ENCODE measurements at places on chromosomes 16 and 17. TPM values are rescaled to one million over a fixed set of nuclear protein-coding genes. Genes with fewer than 3 reads are reported as not detected.

DNA sequence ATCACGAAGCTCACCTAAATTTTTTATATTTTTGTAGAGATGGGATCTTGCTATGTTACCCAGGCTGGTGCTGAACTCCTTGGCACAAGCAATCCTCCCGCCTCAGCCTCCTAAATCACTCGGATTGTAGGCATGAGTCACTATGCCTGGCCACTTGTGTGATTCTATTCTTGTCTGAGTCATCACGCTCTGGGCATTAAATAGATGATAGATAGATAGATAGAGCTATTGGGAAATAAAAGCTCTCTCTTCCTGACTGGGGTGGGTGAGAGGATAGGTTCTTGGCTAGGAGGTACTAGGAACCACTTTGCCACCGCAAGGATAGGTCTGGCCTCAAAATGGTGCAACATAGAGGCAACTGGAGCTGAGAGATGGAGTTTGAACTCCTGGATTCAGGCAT is 21.4 kb upstream of the CACNG3 start:
- DNase-seq, result no peak

DNA sequence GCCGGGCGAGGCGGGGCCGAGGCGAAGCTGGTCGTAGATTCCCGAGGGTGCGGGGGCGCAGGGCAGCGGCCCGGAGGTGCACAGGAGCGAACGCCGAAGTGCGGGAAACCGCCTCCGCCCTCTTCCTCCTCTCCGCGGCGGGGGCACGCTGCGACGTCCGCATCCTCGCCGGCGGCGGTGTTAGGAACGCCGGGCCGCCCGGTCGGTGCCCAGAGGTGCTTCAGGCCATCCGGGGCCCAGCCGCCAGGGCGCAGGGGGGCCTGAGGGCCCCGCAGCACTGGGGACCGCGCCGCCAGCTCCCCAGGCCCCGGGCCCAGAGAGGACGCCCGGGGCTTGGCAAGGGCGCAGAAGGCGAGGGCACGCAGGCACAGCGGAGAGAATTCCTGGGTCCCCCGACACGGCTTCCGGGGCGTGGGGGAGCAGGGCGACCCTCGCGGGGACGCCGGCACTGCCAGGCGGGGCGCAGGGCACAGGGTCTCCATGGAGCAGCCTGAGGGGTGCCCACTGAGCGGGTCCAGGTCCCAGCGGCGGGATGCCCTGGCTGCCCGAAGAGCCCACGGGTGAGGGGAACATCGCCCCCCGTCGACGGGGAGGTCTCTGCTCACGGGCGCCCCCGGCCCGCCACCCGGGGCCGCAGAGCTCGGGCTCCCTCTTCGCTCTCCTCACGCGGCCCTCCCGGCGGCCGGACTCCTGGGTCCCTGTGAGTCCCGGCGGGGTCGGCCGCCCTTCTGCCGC is 576 bp downstream of the EPOP start:
- DNase-seq, result no peak

DNA sequence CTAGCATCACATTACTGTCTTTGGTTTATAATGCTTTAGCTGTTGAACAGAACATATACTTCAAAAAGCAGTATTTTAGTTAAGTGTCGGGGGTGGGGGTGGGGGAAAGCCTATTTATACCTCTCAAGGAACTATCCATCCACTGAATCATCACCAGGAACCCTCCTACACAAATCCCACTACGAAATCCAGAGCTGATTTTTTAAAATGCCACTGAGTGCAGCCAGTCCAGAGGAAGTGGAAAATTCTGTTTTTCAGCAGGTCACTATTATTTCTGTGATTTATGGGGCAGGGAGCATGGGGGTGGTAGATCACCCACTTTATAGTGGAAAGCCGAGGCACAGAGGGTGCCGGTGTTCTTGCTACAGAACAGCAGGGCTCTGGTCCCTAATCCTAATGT is 284.1 kb downstream of the SOX9 start:
- DNase-seq, result no peak

Gene SMPD3
- 40.6 TPM for total RNA-seq

DNA sequence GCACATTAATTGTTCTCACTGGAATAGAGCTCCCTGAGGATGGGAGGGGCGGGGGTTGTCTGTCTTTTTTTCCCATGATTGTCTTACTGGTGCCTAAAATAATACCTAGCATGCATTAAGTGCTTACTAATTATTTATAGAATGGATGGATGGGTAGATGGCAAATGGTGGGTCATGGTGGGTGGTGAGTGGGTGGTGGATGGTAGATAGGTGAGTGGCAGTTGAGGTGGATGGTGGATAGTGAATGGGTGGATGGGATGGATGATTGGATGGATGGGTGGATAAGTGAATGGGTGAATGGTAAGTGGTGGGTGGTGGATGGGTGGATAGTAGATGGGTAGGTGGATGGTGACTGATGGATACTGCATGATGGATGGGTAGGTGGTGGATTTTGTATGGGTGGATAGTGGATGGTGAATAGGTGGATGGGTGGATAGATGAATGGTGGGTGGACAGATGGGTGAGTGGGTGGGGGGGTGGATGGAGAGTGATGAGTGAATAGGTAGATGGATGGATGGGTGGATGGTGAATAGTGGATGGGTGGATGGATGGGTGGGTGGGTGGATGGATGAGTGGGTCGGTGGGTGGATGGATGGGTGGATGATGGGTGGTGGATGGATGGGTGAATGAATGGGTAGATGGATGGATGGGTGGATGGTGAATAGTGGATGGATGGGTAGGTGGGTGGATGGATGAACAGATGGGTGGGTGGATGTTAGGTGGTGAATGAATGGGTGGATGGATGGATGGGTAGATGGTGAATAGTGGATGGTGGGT is 51.6 kb downstream of the RBFOX3 start:
- DNase-seq, result no peak

DNA sequence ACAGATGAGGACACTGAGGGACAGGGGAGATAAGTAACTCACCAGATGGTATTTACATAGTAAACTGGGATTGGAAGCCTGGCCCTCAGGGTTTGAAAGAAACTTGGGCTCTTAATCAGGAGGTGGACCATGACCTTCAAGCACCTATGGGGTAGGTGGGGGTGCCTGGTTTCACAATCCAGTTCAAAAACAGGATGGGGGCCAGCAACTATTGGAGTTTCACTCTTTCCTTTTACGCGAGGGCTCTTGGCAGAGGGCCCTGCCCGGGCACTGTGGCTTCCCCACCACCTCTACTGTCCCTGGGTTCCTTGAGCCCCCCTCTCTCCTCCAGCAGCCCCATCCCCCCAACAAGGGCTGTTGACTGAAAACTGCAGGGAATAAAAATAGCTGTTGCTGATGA is 11.3 kb upstream of the PRR29 start:
- no peak for DNase-seq

- DNase-seq, result no peak
Measured at GRCh38 chr17:13513039-13513405, 88.7 kb downstream of the HS3ST3A1 start.

- no peak for DNase-seq
Measured at GRCh38 chr16:70665113-70665694, 18.8 kb downstream of the IL34 start.

Gene GFAP
- 318 TPM for total RNA-seq

- no peak for DNase-seq
Measured at GRCh38 chr17:57746221-57746620, 1.1 kb upstream of the CCDC182 start.

Gene SPG7
- 102 TPM for total RNA-seq
